ENCODE measurements at places on chromosomes 7 and 10.

- DNase-seq, result no peak
Measured at GRCh38 chr10:68196701-68197100, 35.2 kb downstream of the ATOH7 start.

DNA sequence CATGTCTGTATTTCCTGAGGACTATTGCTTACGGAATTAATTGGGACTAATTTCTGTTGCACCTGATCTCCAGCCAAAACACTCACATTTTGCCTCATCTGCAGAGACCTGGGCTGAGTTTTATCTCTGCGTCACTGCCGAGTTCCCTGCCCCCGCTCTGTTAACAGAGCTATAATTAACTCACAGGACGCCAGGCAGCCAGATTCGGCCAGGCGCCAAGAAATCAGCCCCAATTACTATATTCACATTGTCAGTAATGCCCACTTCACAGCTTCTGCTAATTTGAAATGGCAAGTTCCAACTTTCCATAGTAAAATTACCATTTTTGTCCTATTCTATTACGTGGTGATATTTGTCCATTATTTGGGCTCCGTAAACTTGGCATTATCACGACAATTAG is 130.5 kb downstream of the CUX1 start:
- peak; percentile 56 for DNase-seq

- DNase-seq, result peak; percentile 46
Measured at GRCh38 chr7:137343281-137343841, at the start of gene PTN. Gene PTN, minus strand, starts transcription at chr7:137343733. Its CDS starts 88,760 bp downstream, at chr7:137254973.

DNA sequence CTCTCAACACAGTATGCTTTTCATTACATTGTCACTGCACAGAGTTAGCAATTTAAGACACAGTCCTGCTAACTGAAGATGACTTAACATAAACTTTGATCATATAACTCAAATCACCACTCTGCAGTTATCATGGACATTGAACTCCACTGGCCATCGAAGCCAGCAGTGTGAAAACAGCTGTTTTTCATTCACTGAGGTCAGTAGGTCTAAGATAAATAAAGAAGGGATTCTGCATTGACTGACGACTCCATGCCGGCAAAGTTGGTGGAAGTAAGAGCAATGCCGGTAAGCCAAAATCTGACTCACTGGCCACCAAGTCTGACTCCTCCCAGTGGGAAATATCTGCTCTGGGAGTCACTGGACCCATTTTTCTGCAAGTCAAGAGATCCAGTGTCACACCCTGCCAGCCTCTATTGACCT is 449.9 kb upstream of the ANKRD30A start:
- no peak for DNase-seq

DNA sequence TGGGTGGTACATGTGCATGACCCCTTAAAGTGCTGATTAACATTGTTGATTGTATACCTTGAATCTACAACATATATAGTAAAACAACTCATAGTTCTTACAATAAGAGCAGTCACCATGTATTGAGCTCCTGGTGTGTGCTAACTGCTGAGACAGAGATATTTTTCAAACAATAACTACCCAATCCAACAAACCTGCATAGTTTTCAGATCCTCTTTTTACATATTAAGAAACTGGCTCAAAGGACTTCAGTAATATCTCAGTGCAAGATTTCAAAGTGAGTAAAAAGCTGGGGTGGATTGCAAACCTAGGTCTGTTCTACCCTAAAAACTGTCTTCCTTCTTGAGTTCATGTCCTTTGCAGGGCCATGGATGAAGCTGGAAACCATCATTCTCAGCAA is 272.2 kb downstream of the SNX13 start:
- no peak for DNase-seq

DNA sequence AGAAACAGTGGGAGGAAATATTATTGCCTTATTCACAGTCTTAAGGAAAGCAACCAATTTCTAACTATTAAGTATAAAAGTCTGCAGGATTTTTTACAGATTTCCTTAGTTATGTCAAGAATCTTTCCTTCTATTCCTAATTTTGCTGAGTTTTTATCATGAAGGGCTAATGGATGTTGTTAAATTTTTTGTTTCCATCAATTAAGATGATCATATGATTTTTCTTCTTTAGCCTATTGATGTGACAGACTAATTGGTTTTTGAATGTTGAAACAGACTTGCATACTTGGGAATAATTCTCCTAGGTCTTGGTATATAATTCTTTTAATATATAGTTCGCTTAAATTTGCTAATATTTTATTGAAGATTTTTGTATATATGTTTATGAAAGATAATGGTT is 569.1 kb upstream of the KCND2 start:
- DNase-seq, result no peak

DNA sequence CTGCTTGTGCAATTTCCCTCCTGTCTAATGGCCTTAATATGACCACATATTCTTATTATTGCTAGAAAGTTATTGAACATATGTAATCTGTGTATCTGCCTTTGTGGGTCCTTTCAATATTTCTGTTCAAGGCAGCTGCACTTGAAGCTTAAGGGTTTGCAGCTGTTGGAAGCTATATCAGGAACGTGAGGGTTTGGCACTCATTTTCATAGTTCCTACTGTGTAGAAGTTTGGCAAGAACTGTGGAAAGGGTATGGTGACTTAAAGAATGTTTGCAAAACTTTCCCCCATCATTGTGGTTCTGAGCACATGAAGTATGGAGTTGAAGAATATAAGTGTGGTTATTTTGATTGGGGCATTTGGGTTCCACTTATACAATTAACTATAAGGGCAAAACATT is 144.7 kb upstream of the SEMA3A start:
- DNase-seq, result no peak

DNA sequence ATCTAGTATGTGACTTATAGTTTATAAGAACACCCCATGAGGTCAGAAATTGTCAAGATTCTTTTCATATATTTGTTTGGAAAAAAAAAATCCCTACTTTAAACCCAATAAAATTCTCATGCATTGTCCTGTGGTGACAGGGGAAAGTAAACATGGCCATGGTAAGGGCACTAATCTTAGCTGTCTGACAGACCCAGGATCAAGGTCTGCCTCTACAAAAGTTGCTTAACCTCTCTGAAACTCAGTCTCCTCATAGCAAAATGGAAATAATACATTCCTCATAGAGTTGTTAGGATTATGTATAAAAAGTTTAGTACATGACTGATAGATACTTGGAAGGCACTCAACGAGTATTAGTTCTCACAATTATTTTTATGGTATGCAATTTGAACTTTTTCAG is 22.3 kb upstream of the AKAP9 start:
- DNase-seq, result no peak
